Activated T-cell treated with anti-CD3 and anti-CD28 coated beads, Interleukin-2, amount 50 U/mL, for 24 hours (primary cell): ENCODE measurements at places on chromosomes 12 and 14.

- DNase-seq = no peak
Measured at GRCh38 chr14:67984274-67984673, 164.7 kb downstream of the RAD51B start.

DNA sequence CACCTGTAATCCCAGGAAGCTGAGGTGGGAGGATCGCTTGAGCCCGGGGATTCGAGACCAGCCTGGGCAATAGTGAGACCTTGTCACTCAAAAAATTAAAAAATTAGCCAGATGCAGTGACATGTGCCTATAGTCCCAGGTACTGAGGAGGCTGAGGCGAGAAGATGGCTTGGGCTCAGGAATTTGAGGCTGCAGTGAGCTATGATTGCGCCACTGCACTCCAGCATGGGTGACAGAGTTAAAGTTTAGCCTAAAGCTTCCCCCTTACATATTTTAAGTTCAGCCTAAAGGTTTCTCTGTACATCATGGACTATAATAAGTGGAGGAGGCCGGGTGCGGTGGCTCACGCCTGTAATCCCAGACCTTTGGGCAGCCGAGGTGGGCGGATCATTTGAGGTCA, 70.1 kb downstream of the SPRING1 start:
- DNase-seq = no peak

DNA sequence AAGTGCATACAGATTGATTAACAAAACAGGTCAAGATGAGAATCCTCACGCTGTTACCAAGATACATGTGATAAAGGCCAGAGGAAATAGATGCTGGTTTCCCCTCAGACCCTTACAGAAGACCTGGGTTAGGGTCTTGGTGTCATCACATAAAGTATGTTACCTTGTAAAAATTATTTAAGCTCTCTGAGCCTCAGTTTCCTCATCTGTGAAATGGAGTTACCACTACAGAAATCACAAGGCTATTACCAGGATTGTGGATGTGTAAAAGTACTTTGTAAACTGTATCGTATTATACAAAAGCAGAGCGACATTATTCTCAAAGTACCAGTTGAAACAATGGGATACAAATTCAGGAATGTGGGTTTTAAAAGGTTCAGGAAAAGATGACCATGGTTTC, 14.0 kb downstream of the SAMD4A start:
- no peak for DNase-seq

GRCh38 chr14:45091710-45092109, 7.8 kb downstream of the PRPF39 start:
- no peak for DNase-seq

GRCh38 chr14:44989497-44990440, 27.8 kb downstream of the TOGARAM1 start:
- DNase-seq = no peak

DNA sequence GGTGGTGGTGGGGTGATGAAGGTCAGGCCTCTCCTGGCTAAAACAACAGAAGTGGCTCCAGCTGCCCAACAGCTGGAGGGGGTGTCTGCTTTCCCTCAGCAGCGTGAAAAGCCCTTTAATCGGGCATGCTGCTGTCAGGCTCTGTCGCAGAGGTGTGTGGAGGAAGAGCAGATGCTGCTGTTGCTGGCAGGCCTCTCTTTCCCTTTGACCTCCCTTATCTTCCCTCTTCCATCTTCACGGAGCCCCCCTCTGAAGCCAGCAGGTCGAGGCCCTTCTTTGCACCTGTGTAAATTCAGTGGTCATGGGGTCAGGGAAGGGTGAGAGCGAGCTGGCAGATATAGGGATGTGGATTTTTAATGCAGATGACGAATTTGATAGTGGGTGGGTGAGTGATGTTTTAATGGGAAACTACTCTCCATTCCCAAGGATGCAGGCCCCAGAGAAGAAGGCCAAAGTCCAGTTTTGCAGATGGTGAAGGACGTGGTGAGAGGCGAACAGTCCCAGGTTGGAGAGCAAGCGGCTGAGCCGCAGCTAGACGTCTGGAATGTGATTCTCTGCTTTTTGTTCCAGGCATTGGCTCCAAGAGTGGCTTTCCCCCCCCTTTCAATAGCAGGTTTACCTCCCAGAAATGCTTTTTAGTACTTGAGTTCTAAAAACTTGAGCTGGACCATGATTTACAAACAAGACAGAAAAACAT, 64.0 kb downstream of the SMOC1 start:
- DNase-seq = no peak

GRCh38 chr12:32005496-32006125, 46.4 kb downstream of the RESF1 start:
- no peak for DNase-seq

GRCh38 chr14:77158175-77158881, 16.7 kb upstream of the ZDHHC22 start:
- no peak for DNase-seq

DNA sequence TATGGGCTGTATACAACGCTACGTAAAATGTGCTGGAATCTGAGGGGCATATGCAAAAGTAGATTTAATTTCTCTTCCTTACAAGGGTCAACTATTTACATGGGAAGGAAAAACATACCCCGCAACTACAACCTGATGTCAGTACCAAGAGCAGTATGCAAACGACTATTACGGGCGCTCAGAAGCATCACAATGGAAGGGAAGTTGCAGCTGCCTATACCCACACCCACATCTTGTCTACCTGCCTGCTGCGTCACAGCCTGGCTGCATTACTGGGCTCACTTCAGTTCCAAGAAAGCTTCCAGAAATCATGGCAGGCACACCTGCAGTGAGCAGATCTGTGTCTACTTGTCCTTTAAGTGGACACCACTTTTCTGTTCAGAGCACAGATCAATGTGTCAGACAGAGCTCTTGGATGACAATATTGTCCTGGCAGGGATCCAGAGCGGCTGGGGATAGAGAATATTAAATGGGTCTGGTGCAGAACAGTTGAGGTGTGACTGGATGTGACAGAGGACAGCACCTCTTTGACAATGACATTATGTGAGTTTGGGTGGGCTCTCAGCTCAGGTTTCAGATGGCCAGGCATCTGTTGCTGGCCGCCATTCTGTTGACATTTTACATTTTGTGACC, 41.5 kb upstream of the GNG2 start:
- DNase-seq = no peak

GRCh38 chr12:108484431-108484830, 30.6 kb upstream of the FICD start:
- DNase-seq = no peak

- no peak for DNase-seq
Measured at GRCh38 chr12:12004524-12004923, 66.2 kb upstream of the BCL2L14 start.

DNA sequence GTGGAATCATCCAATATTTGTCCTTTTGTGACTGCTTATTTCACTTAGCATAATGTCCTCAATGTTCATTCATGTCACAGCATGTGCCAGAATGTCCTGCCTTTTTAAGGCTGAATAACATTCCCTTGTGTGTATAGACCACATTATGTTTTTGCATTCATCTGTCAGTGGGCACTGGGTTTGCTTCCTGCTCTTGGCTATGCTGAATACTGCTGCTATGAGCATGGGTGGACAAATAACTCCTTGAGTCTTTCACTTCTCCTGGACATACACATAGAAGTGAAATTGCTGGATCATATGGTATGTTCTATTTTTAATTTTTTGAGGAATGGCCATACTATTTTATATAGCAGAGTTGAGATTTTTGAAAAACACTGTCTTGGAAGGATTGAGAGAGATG, 46.9 kb downstream of the GPR68 start:
- DNase-seq = no peak

GRCh38 chr12:2168808-2169207, 116.0 kb downstream of the CACNA1C start:
- no peak for DNase-seq

GRCh38 chr12:21478756-21479455, 22.5 kb downstream of the RECQL start:
- DNase-seq = no peak

DNA sequence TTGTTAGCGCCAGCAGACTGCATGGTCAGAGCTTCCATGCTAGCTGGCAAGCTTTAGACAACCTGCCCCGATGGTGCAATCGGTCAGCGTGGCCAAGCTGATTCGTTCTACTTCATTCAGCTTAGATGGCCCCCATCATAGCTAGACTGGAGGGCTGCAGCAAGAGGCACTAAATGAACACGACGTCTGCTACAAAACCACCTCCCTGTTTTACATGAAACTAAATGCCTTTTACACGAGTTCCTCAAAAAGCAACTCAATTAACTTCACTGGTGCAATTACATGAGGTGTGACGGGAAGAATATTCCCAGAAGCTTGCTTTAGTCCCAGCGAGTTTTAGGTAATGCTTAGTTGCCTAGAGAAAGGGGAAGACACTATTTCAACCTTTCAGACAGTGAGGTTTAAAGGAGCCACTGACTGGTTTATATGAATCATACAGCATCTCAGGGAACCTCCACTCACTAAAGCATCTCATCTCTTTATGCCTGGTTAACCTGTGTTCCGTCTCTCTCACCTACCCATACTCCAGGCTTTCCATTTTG, 8.4 kb downstream of the NIN start:
- no peak for DNase-seq

DNA sequence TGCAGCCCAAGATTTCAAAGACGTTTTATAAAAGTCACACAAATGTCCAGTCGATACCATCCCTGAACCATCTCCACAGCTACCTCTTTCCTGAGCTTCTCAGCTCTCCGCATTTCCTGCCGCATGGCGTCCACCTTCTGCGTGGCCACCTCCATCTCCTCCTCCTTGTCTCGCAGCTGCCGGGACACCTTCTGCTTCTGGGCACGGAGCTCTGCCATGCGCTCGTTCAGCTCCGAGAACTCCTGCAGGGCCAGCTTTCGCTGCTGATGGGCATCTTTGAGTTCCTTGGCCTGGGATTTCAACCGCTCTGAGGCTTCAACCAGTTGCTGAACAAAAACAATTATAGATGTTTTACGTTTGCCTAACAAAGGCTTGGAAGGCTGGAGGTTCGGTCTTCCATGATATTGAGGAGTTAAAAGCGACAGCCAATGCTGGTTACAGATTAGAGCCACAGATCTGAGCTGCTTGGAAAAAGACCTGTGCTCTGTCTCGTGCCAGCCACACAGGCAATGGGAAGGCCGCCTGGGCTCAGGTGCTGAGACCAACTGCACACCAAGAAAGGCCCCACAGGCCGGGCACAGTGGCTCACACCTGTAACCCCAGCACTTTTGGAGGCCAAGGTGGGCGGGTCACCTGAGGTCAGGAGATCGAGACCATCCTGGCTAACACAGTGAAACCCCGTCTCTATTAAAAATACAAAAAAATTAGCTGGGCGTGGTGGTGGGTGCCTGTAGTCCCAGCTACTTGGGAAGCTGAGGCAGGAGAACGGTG, 49.6 kb downstream of the AMN start:
- no peak for DNase-seq

DNA sequence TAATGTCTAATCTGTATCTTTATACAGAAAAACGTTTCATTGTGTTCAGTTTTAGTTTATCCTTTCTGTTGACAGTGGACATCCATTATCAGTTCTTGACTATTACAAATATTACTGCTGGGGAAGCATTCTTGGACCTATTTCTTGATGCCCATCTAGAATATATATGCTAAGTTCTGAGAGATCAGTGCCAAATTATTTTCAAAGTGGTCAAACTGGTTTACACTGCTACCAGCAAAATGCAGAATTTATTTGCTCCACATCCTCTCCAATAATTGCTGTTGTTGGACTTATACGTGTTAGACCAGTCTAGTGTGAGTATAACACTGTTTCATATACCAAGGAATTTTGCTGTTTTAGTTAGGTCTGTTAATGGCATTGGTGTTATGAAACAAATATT, 85.5 kb upstream of the TRAF3 start:
- DNase-seq = no peak

- no peak for DNase-seq
Measured at GRCh38 chr12:49609875-49610154, 4.4 kb upstream of the FAM186B start.

DNA sequence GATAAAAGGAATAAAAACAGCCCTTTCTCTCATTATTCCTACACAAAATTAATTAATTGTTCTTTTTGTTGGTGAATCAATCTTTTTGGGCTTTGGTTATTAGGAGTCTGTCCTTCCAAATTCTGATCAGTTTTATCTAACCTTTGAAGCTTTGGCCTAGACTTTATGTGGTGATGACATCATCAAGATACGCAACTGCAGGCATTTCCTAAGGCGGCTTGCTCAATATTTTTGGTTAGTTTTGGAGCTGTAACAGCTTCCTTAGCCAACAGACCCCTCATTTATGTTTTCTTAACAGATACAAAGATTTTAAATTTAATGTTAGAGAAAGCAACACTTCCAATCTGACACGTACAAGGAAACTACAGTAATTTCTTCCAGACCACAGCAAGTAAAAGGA, 87.8 kb upstream of the PDE3A start:
- no peak for DNase-seq

DNA sequence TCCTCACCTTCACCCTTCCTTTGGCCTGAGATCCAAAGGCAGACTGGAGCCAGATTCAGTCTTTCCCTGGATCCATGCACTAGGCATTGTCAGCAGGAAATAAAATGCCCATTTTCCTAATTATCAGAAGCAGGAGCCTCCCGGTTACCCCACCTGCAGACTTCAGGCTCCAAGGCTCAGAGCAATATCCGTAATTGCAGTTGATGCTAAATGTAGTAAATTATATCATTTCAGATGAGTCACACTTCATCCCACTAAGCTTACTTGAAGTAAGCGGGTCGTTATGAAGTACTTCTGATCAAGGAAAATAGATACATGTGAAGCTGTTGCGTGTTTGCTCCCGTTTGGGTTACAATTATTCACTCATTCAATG, 110.7 kb upstream of the SFSWAP start:
- DNase-seq = no peak

- DNase-seq = no peak
Measured at GRCh38 chr12:34376133-34376799, 354.0 kb downstream of the ALG10 start.

DNA sequence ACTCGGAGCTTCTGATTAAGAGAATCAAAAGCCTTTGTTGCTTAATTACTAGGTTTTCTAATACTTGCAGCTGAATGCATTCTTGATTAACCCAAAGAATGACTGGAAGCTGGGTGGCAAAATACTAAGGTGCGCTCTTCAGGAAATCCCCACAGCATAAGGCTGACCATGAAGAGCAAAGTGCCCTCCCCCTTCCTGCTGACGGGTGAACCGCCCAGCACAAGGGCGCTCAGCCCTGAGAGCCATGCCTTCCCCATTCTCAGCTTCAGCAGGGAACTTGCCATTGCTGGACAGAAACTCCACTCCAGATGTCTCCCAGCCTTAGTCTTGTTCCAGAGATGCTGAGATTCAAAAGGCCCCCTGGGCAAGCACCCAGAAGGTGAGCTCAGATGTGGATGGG, 27.2 kb upstream of the FBRSL1 start:
- DNase-seq = no peak
